T-helper 17 cell (primary cell): ENCODE measurements at places on chromosomes 1 and 21.

DNA sequence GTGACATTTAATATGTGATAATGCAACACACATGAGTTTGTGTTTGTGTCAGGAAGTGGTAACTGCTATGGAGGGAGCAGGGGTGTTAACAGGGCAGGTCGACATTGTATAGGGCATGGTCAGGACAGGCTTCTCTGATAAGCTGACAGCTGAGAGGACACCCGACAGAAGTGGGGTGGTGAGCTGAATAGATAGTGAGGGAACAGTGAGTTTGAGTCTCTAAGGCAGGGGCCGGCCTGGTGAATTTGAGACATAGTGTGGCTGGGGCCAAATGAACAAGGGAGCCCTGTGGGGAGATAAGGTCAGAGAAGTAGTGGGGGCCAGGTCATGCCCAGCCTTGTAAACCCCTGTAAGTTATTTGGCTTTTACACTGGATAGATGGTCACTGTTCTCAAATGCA lies 217.4 kb upstream of the KIAA0040 start:
- no peak for DNase-seq

DNA sequence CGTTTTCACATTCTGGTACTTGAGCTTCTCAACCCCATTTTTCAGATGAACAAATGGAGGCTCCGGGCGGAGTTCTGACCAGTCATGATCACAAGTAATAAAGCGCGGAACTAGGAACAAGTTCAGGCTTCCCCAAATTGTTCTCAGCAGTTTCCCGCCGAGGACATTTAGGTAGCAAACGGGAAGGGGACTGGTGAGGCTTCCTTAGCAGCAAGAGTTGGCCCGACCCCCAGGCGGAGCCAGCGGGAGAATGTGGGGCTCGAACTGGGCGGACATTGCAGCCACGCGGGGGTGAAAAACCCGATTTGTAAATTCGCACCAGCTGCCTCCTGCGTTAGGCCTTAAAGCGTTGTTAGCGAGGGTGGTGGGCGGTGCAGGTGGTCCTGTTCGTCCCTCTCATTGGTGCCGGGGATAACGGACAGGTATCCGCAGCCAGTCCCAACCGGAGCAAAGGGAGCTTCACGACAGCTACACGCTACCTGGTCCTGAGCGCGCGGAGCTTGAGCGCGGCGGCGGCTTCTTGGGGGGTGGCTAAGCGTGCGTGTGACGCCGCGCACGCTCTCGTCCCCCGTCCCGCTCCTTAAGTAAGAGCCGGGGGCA lies 15.3 kb downstream of the SEMA6C start:
- peak; percentile 41 for DNase-seq

DNA sequence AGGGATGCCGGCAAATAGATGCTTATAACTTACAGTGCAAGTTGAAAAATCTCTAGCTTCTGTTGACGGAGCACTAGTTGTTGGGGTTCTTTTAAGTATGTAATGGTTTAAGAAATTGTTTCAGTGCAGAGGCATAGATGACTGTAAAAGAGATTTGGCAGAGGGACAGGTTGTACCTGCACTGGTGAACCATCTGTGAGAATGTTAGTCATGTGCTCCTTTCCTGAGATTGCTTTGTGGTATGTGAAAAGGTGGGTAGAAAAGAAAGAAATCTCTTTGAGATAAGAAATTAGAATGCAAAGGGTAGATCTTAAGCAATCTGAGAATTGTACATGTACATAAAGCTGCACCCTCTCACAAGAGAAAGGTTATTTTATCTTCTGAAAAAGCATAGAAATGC lies 19.4 kb downstream of the ZBTB37 start:
- no peak for DNase-seq

GRCh38 chr1:155962599-155963211 lies 15.6 kb downstream of the ARHGEF2 start:
- DNase-seq = no peak

- no peak for DNase-seq
Observed at GRCh38 chr1:150720703-150721102, at the start of gene HORMAD1. Gene HORMAD1 (minus strand): TSS chr1:150720895. CDS start chr1:150719505, 1,390 bp downstream.

DNA sequence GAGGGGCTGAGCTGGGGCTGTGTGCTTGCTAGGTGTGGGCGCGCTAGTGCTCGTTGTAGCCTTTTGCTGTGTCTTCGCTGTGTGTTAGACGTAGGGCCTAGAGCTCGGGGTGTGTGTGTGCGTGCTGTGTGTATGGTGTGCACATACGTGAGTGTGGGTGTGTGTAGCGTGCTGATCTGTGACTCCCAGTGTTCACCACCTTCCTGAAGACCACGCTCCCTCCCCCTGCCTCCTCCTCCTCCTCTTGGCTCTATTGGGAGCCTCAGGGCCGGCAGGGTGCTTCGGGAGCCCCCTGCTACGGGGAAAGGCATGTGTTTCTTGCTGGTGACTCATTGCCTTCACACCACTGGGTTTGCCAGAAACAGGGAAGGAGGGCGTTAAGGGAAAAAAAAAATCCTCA lies 9.4 kb upstream of the KCNC4 start:
- DNase-seq = no peak

GRCh38 chr1:99808391-99809115 lies 41.6 kb upstream of the AGL start:
- DNase-seq = no peak

DNA sequence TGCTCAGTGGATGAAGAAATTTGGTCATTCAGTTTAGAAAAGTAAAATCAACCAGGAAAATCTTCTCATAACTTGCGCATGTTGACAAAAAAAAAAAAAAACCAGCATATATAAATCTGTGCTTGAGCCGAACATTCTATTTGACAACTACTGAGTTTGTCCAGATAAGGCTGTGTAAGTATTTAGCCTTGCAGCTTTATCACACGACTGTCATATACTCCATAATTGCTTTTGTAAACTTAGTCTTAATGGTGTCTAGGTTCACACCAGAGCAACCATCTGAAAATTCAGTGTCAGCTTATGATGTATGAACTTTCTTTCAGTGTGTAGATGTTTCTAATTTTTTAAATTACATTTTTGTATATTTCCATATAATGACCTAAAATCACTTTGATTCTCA lies 1173.8 kb upstream of the TMPRSS15 start:
- DNase-seq = no peak

- DNase-seq = no peak
Observed at GRCh38 chr1:29849991-29850757, 613.9 kb downstream of the PTPRU start.

DNA sequence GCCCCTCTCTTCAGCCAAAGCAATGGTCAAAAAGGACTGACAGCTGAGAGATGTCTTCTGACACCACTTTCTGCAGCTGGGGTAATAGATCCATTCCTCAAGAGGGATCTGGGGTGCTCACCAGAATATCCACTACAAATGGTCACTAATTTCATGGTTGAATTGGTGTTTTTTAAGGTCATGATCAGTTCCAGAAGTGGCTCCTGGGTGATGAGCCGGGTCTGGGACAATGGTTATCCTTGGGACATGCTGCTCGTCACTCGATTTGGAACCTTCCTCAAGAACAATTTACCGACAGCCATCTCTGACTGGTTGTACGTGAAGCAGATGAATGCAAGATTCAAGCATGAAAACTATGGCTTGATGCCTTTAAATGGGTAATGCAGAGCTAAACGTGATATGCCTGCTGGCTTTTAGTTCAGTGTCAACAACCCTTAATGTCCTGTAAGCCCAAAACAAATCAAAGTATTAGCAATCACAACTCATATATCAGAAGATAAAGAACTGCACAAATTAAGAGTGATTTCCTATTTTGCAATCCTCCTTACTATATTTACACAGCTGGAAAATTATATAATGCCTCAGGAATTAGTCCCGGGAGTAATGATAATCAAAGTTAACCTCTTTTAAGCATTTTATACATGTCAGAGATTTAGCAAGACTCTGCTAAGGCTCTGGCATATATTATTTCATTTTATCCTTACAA lies 20.1 kb downstream of the FMO3 start:
- no peak for DNase-seq

- DNase-seq = no peak
Observed at GRCh38 chr1:152436593-152437496, 22.8 kb upstream of the CRNN start.

- DNase-seq = no peak
Observed at GRCh38 chr1:158148468-158148867, 32.2 kb upstream of the CD1D start.

DNA sequence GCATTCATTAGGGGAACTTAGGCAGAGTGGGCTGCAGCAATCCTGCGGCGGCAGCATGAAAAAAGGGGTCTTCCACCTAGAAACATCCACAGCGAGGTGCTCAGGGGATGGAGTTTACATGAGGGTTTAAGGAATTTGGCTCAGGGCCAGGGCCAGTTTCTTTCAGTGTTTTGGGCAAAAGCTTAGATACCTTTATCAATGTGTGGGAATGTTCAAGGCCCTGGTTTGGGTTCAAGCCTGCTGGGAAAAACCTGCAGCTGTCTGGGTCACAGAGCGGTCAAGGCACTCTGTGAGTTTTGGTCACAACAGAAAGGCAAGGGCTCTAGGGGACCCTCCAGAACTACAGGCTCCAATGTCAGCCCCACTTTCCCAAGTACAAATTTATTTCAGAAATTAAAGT lies 230.3 kb downstream of the DISC1 start:
- DNase-seq = no peak
